CD4-positive, alpha-beta T cell treated with Interleukin-15 for 1 hour (primary cell): ENCODE measurements at places on chromosomes 5 and 9.

GRCh38 chr5:158701007-158701391, 398.7 kb downstream of the EBF1 start:
- DNase-seq: no peak

DNA sequence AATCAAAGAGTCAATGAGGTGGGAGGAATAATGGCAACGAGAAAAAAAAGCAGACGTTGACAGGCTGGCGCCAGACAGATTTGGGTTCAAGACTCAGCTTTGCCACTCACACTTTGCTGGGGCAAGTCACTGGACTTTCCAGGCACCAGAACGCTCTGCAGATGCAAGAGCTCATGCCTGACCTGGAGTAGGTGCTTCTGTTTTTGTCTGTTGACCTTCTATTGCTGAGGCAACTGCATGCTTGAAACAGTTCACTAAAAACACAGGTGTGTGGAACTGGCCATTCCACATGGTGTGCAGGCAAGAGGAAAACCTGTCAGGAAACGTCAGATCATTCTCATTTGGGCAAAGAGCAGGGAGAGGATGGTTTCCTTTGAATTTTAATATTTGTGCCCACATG, 161.2 kb upstream of the SMIM23 start:
- no peak for DNase-seq

- no peak for DNase-seq
Measured at GRCh38 chr9:26264709-26265601, 586.7 kb upstream of the TUSC1 start.

- no peak for DNase-seq
Measured at GRCh38 chr5:109829331-109829730, 139.6 kb downstream of the MAN2A1 start.

- DNase-seq: no peak
Measured at GRCh38 chr5:111603446-111603827, 91.1 kb upstream of the STARD4 start.

DNA sequence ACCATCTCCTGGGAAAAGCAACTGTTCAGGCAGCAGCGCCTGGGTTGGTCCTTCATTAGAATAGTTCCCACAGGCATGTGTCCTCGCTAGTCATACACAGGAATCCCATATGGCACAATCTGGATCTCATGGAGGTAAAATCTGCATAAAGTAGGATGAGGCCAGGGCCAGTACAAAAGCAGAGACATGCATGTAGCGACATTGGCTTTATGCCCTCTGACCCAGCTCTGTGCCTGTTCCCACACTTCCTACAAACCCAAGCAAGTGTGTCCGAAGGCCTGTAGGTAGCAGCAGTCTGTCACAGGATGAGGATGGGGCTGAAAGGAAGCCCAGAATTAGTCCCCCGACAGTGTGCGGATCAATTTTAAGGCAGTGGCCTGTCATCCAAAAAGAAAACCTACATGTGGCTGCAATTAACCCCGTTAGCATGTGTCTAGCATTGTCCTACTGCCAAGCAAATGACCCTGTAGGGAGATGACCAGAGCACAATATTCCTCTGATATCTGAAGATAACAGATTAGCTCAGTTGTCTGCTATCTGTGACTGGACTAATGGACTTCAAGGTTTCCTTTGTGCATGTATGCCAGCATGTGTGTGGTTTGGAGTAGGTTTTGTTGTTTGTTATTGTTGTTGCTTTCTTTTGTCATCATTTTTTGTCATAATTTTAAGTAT, 178.8 kb downstream of the TMEM161B start:
- no peak for DNase-seq

DNA sequence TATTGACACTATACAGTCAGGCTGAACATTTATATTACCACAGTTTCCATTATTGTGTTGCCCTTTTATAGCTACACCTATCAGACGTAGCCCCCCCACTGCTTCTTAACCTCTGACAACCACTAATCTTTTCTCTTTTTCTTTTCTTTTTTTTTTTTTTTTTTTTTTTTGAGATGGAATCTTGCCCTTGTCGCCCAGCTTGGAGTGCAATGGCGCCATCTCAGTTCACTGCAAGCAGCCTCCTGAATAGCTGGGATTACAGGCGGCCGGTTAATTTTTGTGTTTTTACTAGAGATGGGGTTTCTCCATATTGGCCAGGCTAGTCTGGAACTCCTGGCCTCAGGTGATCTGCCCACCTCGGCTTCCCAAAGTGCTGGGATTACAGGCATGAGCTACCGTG, 75.4 kb downstream of the UHRF2 start:
- DNase-seq: no peak

- no peak for DNase-seq
Measured at GRCh38 chr5:58775701-58776262, 192.9 kb downstream of the RAB3C start.
